ENCODE measurements at places on chromosomes 2 and 18.

DNA sequence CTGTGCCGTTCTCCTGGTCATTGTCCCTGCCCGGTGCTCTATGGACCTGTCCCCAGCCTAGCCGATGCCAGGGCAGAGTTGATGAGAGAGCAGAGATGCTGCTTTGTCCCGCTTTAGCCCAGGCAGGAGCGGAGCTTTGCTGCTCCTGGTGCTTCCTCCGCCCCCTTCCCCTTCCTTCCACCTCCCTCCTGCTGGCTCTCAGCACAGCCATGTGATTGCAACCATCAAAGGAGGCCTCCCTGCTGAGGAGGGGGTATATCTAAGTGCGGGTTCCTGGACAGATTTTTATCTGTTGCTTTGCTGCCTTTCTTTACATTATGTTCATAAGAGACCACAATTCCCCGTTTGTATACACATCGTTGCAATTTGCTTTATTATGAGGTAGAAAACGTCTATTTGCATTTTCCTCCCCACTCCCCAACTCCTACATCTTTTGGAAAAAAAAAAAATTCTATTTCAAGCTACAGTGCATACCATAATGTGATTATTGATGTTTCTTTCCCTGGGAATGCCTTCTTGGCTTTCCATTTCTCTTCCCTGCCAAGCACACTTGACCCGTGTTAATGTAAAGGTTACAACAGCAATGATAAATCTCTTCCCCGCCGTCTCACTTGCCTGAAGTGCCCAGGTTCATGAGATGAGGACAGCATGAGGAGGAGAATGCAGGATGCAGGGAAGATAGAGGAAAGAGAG lies 25.4 kb downstream of the ALPK2 start:
- DNase-seq, result no peak

- DNase-seq, result no peak
Measured at GRCh38 chr2:118495290-118495689, 352.2 kb downstream of the EN1 start.

DNA sequence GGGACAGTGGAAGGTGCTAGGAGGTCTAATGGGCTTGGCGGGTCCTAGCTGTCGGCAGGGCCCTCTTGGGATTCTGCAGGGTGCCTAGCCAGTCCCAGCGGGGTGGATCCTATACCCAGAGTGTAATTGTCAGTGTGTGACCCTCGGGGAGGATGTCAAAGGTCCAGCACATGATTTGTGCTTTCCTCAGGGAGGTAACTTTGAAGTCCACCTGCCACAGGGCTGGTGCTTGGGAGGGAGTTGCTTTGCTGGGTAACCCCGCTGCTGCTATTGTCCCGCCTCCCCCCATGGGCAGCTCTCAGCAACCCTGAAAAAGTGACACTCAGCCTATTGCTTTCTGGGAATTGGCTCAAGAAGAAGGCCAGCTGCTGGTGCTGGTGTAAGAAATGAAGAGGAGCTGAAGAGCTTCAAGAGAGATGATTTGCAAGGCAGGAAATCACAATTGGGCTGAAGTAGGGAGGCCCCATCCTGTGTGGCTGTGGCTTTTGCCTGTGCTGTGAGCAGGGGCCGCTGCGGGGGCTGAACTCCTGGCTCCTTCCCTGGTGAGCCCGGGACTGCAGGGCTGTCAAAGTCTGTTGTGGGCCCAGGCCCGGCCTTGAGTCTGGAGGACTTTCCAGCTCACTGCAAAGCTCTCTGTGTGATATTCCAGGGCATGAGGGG lies 36.4 kb downstream of the EMILIN2 start:
- no peak for DNase-seq

GRCh38 chr2:197209246-197209645 lies 101.3 kb downstream of the ANKRD44 start:
- no peak for DNase-seq

GRCh38 chr18:7034924-7035323 lies 82.7 kb downstream of the LAMA1 start:
- no peak for DNase-seq

- no peak for DNase-seq
Measured at GRCh38 chr2:12176623-12177454, 430.4 kb downstream of the LPIN1 start.

GRCh38 chr2:3269425-3270094 lies 108.1 kb downstream of the EIPR1 start:
- DNase-seq, result no peak
